NCI-H1436 (cell line): ENCODE measurements at places on chromosomes 12 and 14.

GRCh38 chr12:52296572-52297215 lies 5.4 kb upstream of the KRT81 start:
- no peak for DNase-seq

- no peak for DNase-seq
Observed at GRCh38 chr12:13940335-13940865, 41.0 kb downstream of the GRIN2B start.

GRCh38 chr12:7966563-7966962 lies 30.6 kb upstream of the SLC2A3 start:
- no peak for DNase-seq

GRCh38 chr14:57302883-57303282 lies 34.1 kb downstream of the AP5M1 start:
- DNase-seq = no peak

- DNase-seq = no peak
Observed at GRCh38 chr14:24903337-24903736, 146.6 kb downstream of the STXBP6 start.

DNA sequence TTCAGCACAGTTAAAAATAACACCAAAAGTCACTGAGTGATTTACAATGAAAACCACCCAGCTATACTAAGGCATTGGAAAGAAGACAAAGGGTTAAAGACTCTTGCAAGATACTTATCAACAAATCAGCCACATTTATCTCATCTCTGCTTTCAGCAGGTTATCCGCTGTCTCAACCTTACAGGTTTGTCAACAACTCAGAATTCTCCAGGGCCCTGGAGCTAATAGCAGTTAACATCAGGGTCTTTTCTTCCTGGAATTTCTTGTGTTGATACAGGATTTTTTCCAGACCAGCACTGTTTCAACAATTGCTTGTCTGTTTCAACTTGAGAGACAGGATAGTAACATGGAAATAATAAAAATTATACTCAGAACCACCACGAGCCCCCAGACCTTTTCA lies 3.5 kb downstream of the PKP2 start:
- no peak for DNase-seq

- peak; percentile 26 for DNase-seq
Observed at GRCh38 chr14:95516554-95517181, at the start of gene SYNE3. Gene SYNE3 (minus strand): TSS chr14:95516650. CDS start chr14:95475821, 40,829 bp downstream.

DNA sequence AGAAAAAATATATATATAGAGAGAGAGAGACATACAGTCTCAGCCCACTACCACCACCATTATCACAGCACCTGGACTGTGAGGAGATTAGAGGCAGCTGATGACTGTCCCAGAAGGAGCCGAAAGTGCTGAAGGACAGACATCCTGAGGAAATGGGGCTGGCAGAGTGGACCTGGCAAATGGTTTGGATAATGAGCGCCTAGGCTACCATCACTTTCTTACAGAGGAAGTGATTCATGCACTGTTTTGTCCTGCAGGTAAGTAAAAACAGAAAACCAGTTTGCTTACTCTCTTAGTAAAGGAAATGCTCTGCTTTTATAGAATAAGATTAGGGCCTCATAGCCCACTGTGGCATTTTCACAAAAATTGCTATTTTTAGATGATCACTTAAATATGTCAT lies 28.6 kb upstream of the DNM1L start:
- no peak for DNase-seq

DNA sequence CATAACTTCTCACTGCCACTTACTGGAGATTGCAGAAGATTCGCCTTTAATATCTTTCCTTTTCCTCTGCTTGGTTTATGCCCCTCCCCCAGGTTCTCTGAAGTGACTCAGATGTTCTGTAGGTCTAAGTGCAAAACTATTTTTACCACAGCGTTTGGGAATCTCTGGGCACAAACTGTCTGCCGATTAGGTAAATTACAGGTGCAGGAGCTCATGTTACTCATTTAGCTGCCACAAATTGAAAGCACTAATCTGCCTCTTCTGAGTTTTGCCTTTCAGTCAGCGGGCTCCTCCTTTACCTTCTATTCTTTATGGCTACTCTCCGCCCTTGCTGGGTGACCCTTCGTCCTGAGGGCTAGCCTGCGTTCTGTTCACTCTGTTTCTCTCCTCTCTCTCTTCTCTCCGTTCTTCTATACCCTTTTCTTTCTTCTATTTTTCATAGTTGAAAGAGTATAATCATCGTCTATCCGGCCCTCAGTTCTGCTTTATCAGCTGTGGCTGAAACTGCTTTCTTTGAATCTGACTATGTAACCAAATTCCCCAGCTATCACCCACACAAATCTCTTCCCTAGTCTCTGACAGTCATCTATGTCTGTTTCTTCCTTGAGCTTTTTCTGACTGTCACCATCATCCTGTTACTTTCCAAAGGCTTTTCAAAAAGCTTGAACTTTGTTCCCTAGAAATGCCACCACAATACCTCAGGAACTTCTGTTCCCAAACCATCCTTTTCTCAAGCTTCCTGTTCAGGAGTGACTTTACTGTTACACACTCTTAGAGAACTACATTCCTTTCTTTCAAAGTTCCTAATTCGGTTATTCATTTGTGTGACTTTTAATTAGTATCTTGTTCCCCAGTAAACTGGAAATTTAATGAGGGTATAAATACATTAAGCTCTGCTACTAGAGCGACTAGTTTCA lies 4.3 kb upstream of the MYF6 start:
- peak; percentile 26 for DNase-seq

GRCh38 chr14:54672688-54673087 lies 105.8 kb downstream of the SAMD4A start:
- DNase-seq = no peak

GRCh38 chr12:63036216-63036973 lies 101.4 kb upstream of the PPM1H start:
- DNase-seq = no peak

DNA sequence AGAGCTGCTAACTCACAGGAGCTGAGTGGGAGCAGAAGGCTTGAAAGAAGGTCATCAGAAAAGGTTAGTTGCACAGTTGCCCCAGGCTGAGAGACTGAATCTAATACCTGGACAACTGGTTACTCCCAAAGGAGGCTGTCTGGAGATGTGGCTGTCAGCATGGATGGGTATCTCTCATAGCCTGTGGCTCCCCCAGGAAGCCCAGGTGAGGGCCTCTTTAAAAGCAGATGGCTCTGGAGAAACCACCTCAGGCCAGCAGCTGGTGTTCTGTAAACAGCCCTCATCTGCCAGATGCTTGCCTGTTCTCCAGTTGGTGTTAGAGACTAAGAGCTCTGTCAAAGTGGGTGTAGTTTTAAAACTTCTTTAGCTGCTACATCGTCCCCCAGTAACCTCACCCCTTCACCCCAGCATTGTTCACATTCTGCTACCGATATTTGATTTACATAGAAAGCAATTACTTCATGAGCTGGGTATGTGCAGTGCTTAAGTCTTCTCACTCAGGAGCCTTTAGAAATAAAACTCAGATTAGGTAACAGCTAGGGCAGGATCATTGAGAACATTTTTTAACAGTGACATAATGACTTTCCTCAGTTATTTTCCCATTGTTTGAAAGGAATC lies 25.8 kb downstream of the DACT1 start:
- DNase-seq = no peak

DNA sequence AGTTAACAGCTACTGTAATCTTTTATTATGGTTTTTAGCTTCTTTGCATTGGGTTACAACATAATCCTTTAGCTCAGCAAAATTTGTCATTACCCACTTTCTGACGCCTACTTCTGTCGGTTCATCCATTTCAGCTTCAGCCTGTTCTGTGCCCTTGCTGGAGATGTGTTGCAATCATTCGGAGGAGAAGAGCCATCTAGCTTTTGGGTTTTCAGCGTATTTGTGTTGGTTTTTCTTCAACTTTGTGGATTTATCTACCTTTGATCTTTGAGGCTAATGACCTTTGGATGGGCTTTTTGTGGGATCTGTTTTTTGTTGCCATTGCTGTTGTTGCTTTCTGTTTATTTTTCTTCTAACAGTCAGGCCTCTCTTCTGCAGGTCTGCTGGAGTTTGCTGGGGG lies 69.2 kb upstream of the ATXN7L3B start:
- DNase-seq = no peak

- no peak for DNase-seq
Observed at GRCh38 chr12:14948672-14949071, 10.3 kb upstream of the ERP27 start.

GRCh38 chr14:56501909-56502530 lies 77.6 kb upstream of the TMEM260 start:
- DNase-seq = no peak

DNA sequence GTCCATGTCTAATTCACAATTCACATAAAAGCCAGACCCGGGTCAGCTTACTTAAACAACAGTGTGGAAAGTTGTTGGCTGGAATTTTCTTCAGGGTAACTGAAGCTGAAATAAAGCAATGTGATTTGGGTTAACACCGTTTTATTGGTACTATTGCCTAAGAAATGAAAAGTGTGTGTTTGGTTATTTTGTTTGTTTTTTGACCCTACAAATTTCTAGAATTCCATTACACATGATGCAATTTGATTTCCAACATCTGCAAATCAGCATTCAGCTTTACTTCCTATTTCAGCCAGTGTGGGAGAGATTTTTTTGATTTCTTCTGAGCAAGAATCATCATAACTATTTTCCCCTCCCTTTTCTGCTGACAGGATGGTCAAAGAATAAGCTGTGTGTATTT lies 45.7 kb upstream of the CLMN start:
- DNase-seq = no peak

GRCh38 chr12:67747869-67748742 lies 99.6 kb downstream of the DYRK2 start:
- no peak for DNase-seq

- no peak for DNase-seq
Observed at GRCh38 chr12:97246368-97246767, 216.2 kb upstream of the RMST start.

GRCh38 chr14:89126461-89126860 lies 290.6 kb downstream of the FOXN3 start:
- no peak for DNase-seq

GRCh38 chr12:61713121-61713520 lies 547.1 kb upstream of the USP15 start:
- no peak for DNase-seq

DNA sequence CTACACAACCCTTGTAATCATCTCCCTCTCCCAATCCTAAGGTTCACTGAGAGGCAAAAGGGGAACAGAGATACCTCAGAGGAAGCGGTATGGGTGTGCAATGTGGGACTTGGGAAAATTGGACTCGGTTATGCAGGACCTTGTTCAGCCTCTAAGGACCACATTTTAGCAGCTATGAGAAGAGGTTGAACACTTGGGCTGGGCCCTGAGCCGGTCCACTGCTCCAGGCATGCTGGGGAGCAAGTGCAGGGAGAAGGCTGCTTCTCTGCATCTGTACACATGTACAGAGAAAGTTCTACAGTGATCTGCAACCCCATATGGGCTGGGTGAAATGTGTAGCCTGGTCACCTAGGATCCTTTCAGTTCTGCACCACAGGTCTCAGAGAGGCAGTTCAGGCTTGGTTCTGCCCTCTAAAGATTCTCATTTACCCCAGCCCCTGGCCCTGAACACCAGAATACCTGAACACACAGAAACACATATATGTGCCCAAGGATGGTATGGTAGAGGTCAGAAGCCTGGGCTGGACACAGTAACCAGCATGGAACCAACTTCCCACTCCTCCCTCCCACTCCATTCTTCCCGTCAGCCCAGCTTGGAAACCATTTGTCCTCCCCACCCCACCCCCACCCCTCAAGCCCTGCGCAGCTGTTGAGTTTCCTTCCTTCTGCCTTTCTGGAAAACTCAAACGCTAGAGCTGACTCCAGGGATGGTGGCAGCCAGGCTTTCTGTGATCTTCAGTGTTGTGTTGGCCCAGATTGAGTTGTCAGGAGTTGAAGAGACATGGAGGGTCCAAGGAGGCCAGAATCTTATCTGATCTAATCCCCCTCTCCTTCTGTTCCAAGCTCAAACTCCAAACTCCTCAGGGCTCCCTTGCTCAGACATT lies 10.4 kb downstream of the HOXC5 start:
- no peak for DNase-seq

- DNase-seq = no peak
Observed at GRCh38 chr12:3047961-3048360, 29.2 kb upstream of the TSPAN9 start.

- no peak for DNase-seq
Observed at GRCh38 chr12:1841586-1842182, 21.3 kb downstream of the LRTM2 start.

DNA sequence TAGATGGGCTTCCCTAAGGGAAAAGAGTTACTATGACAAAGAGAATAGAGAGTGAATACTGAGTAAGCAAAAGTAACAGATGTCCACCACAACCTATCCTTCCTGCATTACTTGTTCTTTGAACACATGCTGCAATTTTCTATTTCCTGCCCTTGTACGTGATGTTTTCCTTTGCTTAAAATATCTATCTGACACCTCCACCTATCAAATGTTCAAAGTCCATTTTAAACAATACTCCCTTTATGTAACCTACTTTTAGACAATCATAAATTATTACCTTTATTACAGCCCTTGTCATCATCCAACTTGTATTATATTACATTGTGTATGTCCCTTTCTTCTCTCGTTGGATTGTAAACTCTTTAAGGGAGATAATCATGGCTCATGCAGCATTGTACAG lies 147.2 kb upstream of the DYRK2 start:
- peak; percentile 4 for DNase-seq

- DNase-seq = no peak
Observed at GRCh38 chr14:96737881-96738280, 59.3 kb upstream of the VRK1 start.

DNA sequence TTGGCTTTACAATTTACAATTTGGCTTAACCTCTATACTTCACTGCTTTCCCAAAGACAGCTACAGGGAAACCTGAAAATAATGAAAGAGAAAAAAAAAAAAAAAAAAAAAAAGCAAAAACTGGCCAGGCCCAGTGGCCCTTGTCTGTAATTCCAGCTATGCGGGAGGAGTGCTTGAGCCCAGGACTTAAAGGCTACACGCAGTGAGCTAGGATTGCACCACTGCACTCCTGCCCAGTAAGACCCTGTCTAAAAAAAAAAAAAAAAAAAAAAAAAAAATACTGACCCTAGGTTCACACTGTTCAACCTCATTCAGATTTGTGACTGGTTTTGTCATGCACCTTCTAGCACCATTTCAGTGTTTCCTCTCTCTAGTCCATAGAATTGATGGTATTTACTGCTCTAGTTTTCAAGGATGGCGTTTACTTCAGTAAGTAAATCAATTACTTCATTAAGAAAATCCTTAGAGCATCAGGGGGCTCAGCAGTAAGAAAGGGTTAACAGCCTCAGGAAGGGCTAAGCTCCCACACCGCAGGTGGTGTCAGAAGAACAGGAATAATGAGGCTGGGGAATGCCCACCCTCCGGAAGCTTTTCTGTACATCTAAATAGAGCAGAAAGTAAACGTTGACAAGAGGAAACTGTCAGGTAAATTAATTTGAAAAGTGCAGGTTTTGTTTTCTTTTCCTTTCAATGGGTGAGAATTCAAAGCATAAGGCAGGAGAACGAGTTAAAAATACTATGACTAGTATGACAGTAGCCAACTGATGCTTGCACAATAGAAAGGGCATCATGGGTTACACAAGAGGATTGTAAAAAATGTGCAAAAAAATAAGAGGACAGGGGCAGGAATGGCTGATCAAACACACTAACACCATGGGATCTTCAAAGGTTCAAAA lies 115.0 kb upstream of the MDM1 start:
- DNase-seq = no peak

DNA sequence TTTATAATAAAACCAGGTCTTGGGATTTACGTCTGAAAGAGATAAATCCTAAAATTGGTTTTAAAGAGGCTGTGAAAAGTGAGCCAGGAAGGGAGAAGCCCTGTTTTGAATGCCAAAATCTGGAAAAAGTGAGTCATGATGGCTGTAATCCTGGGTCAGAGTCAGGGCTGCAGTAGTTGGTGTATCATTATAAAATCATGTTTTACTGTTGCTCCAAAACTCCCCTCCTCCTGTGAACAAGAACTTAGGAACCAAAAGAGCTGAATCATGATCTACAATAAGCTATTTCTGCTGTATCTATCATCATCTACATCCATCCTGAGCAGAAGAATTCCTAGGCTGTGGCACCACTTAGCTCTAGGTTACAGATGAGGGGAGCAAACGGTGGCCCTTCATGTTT lies 79.3 kb downstream of the LMO3 start:
- no peak for DNase-seq
